Vagina (tissue), 2 donors: ENCODE measurements at places on chromosomes 2 and 18.
A peak's percentile ranks its signal among the peaks of the same experiment; 100 is the strongest.

DNA sequence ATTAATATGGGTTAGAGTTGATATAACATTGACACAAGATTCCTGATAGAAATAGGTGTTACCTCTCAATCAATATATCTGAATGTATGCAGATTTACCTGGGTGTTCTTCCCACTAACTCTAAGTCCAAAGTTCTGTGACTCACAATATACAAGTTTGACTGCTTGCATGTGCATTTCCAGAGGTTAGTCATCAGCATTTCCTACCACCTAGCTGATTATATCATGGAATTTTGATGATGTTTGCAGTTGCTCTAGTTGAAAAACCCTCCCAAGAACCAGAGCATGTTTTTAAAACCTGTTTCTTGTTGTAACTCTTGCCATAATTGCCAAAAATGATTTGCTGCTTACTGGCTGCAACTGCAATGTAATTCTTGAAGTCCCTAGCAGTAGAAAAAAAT is 15.0 kb upstream of the DSG1 start:
- no peaks in the 10 kb centered on the region for H3K27me3 ChIP-seq
- DNase-seq = no peak
- H3K4me3 ChIP-seq = no peak overlapping the region
- H3K27ac ChIP-seq = no peak overlapping the region
- H3K36me3 ChIP-seq = no peaks in the 10 kb centered on the region
- H3K4me1 ChIP-seq = no peaks in the 10 kb centered on the region

DNA sequence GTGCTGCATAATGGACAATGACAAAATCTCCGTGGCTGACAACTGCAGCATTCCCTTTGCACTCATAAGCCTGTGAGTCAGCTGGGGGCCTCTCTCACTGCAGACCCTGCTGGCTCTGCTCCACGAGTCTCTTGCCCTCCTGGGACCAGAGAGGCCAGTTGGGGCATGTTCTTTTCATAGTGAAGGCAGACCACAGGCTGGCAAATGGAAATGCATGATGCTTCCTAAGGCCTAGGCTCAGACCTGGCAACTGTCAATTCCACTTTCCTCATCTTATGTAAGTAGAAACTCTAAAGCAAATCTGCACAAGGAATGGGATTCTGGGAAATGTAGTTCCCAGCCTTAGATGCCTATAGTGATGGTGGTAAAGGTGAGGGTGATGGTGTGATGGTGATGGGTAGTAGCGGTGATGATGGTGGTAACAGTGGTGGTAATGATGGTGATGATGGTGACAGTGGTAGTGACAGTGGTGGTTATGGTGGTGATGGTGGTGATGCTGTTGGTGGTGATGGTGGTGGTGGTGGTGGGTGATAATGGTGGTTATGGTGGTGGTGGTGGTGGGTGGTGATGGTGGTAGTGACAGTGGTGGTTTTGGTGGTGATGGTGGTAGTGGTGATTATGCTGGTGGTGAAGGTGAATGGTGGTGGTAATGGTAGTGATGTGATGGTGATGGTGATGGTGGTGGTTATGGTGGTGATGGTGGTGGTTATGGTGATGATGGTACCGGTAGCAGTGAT is 185.8 kb upstream of the ARL4C start:
- peaks cover 20% of the 10 kb centered on the region for H3K4me1 ChIP-seq
- no peaks in the 10 kb centered on the region for H3K27me3 ChIP-seq
- H3K36me3 ChIP-seq = no peaks in the 10 kb centered on the region
- DNase-seq = no peak
- H3K4me3 ChIP-seq = no peak overlapping the region

GRCh38 chr2:133993160-133993559 is 260.7 kb upstream of the MGAT5 start:
- H3K27me3 ChIP-seq = no peaks in the 10 kb centered on the region
- no peak overlapping the region for H3K27ac ChIP-seq
- H3K4me1 ChIP-seq = no peaks in the 10 kb centered on the region
- DNase-seq = no peak

GRCh38 chr2:217418090-217418489 is 558.2 kb upstream of the TNP1 start:
- DNase-seq = no peak
- no peaks in the 10 kb centered on the region for H3K4me1 ChIP-seq

DNA sequence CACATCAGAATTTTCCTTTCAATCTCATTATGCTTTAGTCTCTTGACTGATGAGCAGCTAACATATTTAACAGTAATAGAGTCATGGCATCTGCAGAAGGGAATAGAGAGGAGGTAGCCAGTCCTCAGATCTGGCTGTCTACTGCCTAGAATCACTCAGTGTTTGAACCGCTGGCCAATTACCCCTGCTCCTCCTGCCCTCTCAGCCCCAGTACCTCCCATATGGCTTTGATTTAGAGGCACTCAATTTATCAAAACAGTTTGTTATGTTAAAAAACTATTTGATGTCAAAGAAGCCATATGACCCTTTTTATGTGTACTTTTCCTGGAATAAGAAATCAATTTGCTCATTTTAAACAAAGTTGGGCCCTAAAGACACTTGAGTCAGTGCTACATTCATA is 355.2 kb downstream of the CMPK2 start:
- DNase-seq = no peak
- no peaks in the 10 kb centered on the region for H3K27me3 ChIP-seq
- H3K36me3 ChIP-seq = no peaks in the 10 kb centered on the region
- no peak overlapping the region for H3K27ac ChIP-seq
- no peaks in the 10 kb centered on the region for H3K4me1 ChIP-seq
- no peak overlapping the region for H3K4me3 ChIP-seq

DNA sequence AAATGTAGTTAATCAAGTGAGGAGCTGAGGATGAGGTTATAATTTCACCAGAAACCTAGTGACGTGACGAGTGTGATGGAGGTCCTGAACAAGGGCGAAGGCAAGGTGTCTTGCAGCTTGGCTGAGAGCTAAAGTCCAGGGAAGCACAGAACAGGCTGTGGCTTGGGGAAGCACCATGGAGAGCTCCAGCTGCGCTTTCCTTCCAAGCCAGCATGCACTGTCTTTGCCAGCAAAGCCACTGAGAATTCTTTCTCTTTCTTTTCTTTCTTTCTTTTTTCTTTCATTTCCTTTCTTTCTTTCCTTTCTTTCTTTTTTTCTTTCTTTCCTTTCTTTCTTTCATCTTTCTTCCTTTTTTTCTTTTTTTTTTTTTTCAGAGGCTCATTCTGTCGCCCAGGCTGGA is 239.3 kb downstream of the FBXO15 start:
- H3K4me3 ChIP-seq = no peak overlapping the region
- H3K27ac ChIP-seq = no peak overlapping the region
- no peaks in the 10 kb centered on the region for H3K27me3 ChIP-seq
- H3K4me1 ChIP-seq = no peaks in the 10 kb centered on the region

GRCh38 chr2:89831641-89832498 is 1140.4 kb downstream of the RPIA start:
- no peak for DNase-seq
- no peaks in the 10 kb centered on the region for H3K27me3 ChIP-seq
- no peaks in the 10 kb centered on the region for H3K36me3 ChIP-seq
- H3K27ac ChIP-seq = no peak overlapping the region
- H3K4me1 ChIP-seq = no peaks in the 10 kb centered on the region
- no peak overlapping the region for H3K4me3 ChIP-seq

GRCh38 chr2:235501673-235502031 is 7.8 kb downstream of the AGAP1 start:
- H3K36me3 ChIP-seq = no peaks in the 10 kb centered on the region
- H3K27ac ChIP-seq = no peak overlapping the region
- no peaks in the 10 kb centered on the region for H3K27me3 ChIP-seq
- H3K4me3 ChIP-seq = no peak overlapping the region
- H3K4me1 ChIP-seq = peaks cover 26% of the 10 kb centered on the region
- no peak for DNase-seq

GRCh38 chr18:26409091-26409490 is 139.3 kb downstream of the KCTD1 start:
- no peak overlapping the region for H3K27ac ChIP-seq
- no peak for DNase-seq
- no peaks in the 10 kb centered on the region for H3K36me3 ChIP-seq
- no peak overlapping the region for H3K4me3 ChIP-seq

GRCh38 chr2:166862468-166863132 is 25.7 kb upstream of the XIRP2 start:
- no peaks in the 10 kb centered on the region for H3K4me1 ChIP-seq
- H3K27ac ChIP-seq = no peak overlapping the region
- DNase-seq = no peak
- no peaks in the 10 kb centered on the region for H3K27me3 ChIP-seq
- H3K4me3 ChIP-seq = no peak overlapping the region

DNA sequence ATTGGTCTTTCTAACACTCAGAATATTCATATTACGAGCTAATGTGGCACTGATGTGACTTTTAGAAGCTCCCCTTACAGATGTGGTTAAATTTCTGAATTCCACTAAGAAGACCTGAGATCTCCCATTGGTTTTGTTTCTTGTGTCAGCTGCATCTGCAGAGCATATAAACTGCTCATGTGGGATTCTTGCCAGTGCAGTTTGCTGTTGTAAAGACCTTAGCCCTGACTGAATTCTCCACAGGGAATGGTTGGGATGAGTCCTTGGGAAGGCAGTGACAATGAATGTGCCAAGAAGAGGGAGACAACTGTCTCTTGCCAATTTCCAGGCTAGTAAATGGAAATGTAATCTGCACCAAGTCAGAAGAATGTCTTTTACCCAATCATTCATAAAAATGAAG is 94.1 kb downstream of the PTPRM start:
- no peaks in the 10 kb centered on the region for H3K27me3 ChIP-seq
- H3K4me1 ChIP-seq = no peaks in the 10 kb centered on the region
- no peaks in the 10 kb centered on the region for H3K36me3 ChIP-seq
- DNase-seq = no peak
- H3K27ac ChIP-seq = no peak overlapping the region
- no peak overlapping the region for H3K4me3 ChIP-seq

- H3K4me3 ChIP-seq = no peak overlapping the region
- peaks cover 37% of the 10 kb centered on the region for H3K4me1 ChIP-seq
- no peaks in the 10 kb centered on the region for H3K36me3 ChIP-seq
- no peak for DNase-seq
- no peak overlapping the region for H3K27ac ChIP-seq
Observed at GRCh38 chr2:24853046-24853445, 59.8 kb downstream of the CENPO start.

DNA sequence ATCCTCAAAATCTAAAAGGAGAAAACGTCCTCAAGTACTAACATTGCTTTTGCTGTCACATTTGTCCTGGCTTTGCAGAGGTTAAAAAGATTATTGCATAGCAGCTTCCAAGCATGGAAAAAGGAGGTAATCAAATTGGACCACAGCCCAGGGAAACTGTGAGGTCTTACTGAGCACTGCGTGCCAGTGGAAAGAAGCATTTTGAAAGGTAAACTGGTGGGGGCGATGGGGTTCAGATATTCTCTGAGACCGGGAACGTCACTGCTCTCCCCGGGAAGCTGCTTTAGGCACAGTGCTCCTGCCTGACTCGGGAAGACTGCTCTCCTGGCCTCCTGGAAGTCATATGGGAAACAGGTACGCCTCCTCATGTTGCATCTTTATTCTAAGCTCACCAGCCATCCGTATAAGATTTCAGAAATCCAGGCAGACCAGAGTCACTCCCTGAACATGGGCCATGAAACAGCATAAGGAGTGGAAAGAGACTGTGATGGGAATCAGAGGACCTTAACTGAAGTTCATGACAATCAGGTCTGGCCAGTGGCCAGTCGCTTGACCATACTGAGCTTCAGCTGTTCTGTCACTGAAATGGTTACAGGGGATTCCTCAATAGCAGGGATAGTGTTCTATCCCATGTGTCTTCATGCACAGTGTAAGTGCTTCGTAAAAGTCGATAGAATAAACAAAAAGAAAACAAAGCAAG is 284.1 kb downstream of the TRIB2 start:
- no peak for DNase-seq
- H3K27ac ChIP-seq = no peak overlapping the region
- H3K4me1 ChIP-seq = peaks cover 7% of the 10 kb centered on the region
- H3K4me3 ChIP-seq = no peak overlapping the region
- no peaks in the 10 kb centered on the region for H3K36me3 ChIP-seq

DNA sequence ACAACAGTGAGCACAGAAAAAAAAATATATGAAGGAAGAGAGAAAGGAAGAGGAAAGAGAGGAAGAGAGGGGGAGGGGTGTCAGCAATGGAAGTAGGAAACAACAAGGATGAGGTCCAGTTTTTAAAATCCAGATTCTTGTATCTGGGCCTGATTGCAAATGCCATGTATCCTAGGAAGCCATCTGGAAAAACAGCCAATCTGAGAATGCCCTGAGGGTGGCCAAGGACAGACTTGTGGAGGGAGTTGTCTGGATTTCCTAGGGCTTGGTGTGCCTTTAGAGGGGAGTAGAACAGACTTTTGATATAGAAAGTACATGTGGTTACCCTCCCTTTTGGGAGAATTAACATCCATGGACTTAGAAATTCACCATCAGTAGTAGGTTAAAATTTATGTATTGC is 47.1 kb downstream of the PRKCE start:
- H3K27me3 ChIP-seq = no peaks in the 10 kb centered on the region
- no peak for DNase-seq
- no peaks in the 10 kb centered on the region for H3K36me3 ChIP-seq
- peaks cover 5% of the 10 kb centered on the region for H3K4me1 ChIP-seq
- no peak overlapping the region for H3K27ac ChIP-seq
- H3K4me3 ChIP-seq = no peak overlapping the region

GRCh38 chr18:2588666-2589344 is 17.4 kb downstream of the NDC80 start:
- no peaks in the 10 kb centered on the region for H3K36me3 ChIP-seq
- H3K4me1 ChIP-seq = peaks cover 39% of the 10 kb centered on the region
- H3K4me3 ChIP-seq = peak overlapping the region; percentile 1
- peak overlapping the region; percentile 81 for H3K27ac ChIP-seq
- no peaks in the 10 kb centered on the region for H3K27me3 ChIP-seq
- no peak for DNase-seq

DNA sequence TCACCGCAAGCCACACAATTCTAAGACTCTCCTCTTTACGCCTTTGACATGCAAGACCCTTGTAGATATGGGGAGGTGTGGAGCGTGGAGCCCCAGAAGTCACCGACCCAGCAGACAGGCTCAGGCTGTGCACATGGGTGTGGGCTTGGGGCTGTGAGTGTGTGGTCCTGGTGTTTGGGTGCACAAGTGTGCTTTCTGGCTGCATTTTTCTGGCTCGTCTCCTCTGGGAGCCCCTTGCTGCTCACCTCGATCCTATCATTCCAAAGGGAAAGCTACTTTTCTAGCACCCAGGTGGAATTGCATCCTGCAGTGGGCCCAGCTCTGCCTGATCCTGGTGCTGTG is 143.0 kb downstream of the ACOXL start:
- DNase-seq = no peak
- no peaks in the 10 kb centered on the region for H3K4me1 ChIP-seq
- H3K36me3 ChIP-seq = no peaks in the 10 kb centered on the region
- H3K27ac ChIP-seq = no peak overlapping the region

GRCh38 chr2:102502576-102502975 is 29.6 kb downstream of the SLC9A4 start:
- H3K36me3 ChIP-seq = no peaks in the 10 kb centered on the region
- no peak overlapping the region for H3K27ac ChIP-seq
- H3K4me1 ChIP-seq = no peaks in the 10 kb centered on the region
- no peak for DNase-seq
- H3K27me3 ChIP-seq = no peaks in the 10 kb centered on the region

- H3K27me3 ChIP-seq = no peaks in the 10 kb centered on the region
- H3K4me3 ChIP-seq = no peak overlapping the region
- no peak for DNase-seq
- H3K36me3 ChIP-seq = no peaks in the 10 kb centered on the region
- H3K4me1 ChIP-seq = no peaks in the 10 kb centered on the region
- no peak overlapping the region for H3K27ac ChIP-seq
Observed at GRCh38 chr18:46148810-46149209, 44.6 kb downstream of the HAUS1 start.

- no peak overlapping the region for H3K27ac ChIP-seq
- no peaks in the 10 kb centered on the region for H3K27me3 ChIP-seq
- no peaks in the 10 kb centered on the region for H3K36me3 ChIP-seq
Observed at GRCh38 chr2:79511320-79511951, 1.4 kb upstream of the CTNNA2 start.

- H3K4me1 ChIP-seq = peaks cover 31% of the 10 kb centered on the region
- H3K27me3 ChIP-seq = no peaks in the 10 kb centered on the region
- no peak for DNase-seq
- no peaks in the 10 kb centered on the region for H3K36me3 ChIP-seq
- H3K4me3 ChIP-seq = peak overlapping the region; percentile 2
Observed at GRCh38 chr2:204110338-204110741, 173.8 kb downstream of the ICOS start.
